ENCODE measurements at places on chromosomes 7 and 10.

- no peak for DNase-seq
Measured at GRCh38 chr7:69819333-69819705, 221.0 kb downstream of the AUTS2 start.

DNA sequence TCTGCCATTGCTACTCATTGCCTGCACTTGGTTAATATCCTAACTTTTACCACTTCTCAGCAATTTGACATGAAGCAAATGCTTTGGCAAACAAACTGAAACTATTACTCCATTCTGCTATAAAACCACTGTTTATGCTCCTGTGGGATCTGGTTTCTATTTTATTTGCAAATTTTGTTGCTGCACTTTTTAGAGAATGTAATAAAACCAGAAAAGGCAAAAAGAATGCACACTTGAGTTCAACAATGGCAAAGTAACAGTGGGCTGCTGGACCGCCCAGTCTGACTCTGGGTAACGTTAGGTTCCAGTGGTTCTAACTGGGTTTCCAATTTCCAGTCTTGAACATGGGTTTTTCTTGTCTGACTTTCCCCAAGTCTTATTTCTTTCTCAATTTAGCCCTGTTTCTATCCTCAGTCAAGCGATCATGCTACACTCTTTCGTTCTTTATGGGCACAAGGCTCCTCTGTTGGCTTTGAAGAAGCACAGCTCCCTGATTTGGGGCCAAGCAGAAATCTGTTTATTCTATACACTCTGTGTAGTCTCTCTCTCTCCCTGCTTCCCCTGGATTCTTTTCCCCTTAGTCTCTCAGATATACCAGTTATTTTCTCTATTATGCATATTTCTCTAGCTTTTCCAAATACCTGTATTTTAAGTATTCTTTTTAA is 129.2 kb upstream of the FAM3C start:
- no peak for DNase-seq

GRCh38 chr7:88431882-88432281 is 125.2 kb upstream of the STEAP4 start:
- no peak for DNase-seq

DNA sequence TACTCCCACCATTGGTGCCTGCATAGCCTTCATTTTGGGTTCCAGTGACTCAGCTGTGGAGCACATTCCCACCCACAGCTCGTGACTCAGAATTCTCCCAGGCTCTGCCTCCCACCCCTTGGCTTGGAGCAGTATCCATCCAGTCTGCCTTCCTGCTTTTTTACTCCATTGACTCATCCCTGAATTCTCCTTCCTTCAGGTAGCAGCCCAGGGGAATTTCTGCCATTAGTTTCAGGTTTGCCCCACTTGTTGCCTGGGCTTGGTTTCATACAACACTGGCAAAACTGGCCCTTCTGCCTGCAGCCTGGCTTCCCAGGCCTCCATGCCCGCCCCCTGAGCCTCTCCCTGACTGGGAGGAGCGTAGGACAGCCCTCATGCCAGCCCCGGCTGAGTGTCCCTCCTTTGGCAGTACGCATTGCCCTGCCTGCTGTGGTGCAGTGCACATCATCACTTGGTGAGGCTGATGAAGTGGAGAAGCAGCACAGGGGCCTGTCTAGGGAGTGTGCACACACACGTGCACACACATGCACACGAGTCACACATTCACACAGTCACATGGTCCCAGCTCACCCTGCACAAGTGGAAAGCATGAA is 55.0 kb downstream of the SNX10 start:
- DNase-seq, result no peak
